ENCODE measurements at places on chromosomes 11 and 22.

GRCh38 chr11:93072229-93072914 is 102.9 kb downstream of the MTNR1B start:
- no peak for DNase-seq

- no peak for DNase-seq
Measured at GRCh38 chr11:61846362-61847020, 18.4 kb downstream of the FADS2 start.

GRCh38 chr11:125154378-125155099 is 10.0 kb upstream of the PKNOX2 start:
- DNase-seq = no peak

GRCh38 chr22:23055449-23056179 is 14.7 kb upstream of the GNAZ start:
- no peak for DNase-seq

DNA sequence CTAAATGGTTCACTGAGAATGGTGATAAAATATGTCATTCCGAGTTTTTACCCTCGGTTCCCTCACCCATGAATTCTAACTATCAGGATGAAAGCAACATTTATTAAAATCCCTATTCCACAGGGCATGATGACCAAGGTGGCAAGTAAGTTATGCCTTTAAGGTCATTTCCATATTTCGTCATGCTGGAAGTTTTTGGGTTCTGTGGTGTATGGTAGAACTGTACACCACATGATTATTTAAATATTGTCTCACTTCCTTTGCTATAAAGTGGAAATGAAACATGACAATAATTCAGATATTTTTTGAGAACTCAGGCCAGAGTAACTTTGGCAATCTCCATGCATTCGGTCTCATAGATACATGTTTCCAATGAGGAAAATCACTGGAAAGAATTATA is 68.5 kb upstream of the CARD18 start:
- DNase-seq = no peak

DNA sequence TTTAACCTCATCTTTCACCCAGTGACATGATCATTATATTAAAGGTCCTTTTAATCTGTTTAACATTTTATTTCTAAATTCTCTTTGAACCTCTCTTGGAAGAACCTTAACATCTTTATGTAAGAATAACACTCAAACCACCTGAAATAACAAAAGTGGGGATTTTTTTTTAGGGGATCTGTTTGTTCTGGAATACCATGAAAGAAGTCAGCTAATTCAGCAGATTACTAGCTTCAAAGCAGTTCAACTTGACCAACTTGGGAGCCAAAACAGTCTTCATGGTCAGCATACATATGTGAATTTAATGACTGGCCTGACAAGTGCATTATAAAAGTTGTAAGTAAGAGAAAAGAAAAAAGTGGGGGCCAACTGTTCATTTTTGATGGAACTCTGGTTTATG is 52.3 kb downstream of the CCDC34 start:
- DNase-seq = no peak

GRCh38 chr11:130216591-130217132 is 57.1 kb downstream of the ST14 start:
- DNase-seq = no peak

DNA sequence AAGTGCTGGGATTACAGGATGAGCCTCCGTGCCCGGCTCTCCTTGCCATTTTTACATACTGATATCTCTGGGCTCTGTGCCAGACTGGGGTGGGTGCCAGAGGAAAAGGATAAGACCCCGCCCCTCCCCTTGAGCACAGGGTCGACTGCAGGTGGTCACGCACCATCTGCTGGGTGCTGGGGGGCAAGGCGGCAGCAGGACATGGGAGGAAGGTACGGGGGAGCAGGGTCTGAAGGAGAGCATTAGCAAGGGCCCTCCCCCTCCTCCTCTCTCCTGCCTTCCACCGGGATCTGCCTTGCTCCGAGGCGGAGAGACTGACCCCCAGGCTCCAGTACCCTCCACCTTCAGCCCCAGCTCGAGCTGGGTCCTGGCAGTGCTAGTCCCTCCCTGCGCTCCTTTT is 9.7 kb upstream of the PGA3 start:
- no peak for DNase-seq
